ENCODE measurements at places on chromosomes 5 and 9.

- no peak for DNase-seq
Observed at GRCh38 chr5:111719773-111720172, 37.2 kb downstream of the NREP start.

DNA sequence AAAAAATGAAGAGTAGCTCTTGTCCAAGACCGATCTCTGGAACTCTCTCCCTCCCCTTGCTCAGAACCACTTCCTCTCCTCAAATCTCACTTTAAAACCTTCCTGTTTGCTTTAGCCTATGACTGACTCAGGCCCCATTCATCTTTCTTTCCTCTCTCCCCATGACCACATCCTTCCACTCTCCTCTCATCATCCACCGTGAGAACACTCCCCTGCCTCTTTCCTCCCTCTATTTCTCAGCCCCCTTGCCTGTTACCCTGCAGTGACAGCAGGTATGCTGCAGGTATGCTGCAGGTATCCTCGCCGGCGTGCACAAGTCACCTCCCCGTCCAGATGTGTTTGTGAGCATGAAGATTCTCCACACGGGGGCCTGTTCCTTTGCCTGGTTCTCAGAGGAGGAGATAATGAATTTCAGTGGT lies 505.3 kb downstream of the CCDC171 start:
- DNase-seq = no peak

DNA sequence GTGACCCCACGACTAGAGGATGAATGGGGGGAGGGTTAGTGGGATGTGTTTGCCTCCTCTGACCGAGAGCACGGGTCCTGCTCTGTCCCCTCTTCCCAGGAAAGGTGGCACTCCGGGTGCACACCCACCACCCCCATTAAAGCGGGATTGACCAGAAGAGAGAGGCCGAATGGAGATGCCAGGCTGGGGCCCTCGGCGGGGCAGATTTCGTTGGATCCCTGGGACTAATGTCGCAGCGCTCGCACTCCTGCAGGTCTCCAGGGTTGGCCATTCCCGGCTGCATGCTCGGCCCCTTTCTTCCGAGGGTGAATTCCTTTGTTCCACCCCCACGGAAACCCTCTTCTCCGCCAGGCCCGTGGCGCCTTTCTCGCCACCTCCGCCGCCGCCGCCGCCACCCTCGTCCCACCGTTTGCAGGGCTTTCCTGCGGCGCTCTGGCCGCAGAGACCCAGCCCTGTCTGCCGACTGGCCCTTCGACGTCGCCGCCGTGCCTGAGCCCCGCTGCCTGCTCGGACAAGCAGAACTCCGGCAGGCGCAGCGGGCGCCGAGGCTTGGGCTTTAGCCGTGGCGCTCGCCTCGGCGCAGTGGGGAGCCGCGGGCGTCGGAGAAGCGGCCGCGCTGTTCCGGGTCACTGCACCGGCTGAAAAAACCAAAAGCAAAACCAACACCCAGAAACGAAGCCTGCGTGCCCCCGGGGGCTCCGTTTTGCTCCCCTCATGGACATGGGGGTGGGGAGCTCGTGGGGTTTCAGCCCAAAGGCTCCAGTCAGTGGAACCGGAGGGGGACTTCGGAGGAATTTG lies 11.8 kb downstream of the LMX1B start:
- no peak for DNase-seq

- no peak for DNase-seq
Observed at GRCh38 chr5:114898602-114899001, 271.1 kb downstream of the TRIM36 start.

- no peak for DNase-seq
Observed at GRCh38 chr9:74555565-74555964, 58.4 kb downstream of the RORB start.

DNA sequence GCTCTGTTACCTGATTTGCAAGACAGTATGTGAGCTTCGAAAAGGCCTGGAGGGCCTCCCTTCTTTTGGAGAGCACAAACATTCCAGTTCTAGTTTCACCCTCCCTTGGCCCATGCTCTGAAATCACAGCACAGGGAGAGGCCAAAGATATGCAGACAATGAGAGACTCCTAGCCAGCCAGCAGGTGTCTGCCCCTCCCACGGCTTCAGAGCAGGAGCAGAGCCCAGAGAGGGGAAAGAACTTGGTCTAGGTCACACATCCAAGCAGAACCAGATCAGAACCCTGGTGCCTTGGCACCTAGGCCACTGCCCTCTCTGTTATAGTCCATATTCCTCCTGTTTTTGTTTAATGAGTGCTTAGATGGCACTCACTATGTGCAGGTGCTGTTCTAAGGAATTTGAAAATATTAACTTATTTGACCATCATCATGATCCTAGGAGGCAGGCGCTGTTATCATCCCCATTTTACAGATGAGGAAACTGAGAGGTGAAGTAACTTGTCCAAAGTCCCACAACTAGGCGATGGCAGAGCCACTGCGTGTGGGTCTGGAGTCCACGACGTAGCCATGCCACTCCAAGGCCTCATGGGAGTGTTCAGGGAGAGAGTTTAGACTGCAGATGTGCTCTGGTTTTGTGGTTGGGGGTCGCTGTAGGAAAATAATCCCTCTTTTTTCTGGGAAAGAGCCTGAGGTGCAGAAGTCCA lies 27.2 kb downstream of the TMOD1 start:
- DNase-seq = no peak

DNA sequence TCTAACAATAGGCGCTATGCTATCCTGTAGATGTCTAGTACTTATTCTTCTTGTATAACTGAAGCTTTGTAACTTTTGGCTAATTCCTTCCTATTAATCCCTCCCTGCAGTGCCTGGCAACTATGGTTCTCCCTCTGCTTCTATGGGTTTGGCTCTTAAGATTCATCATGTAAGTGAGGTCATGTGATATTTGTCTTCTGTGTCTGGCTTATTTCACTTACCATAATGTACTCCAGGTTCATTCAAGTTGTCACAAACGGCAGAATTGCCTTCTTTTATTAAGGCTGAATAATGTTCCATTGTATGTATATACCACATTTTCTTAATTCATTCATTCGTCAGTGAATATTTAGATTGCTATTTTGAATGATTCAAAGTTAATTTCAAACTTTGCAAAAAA lies 149.9 kb upstream of the GAS1 start:
- DNase-seq = no peak

DNA sequence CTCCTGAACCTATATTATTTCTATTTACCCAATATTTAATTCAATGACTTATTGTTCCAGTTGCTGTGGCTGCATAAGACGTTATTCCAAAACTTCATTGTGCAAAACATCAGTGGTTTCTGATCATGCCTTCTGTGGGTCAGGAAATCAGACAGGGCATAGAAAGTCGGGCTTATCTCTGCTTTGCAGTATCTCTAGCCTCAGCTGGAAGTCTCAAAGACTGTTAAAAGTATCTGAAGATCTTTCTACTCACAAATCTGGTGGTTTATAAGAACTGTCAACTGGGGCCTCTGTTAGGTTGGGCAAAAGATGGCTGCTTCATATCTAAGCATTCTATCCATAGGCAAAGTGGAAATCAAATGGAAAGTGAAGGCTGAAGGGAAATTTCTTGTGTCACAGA lies 687.7 kb upstream of the ARRDC3 start:
- DNase-seq = no peak

DNA sequence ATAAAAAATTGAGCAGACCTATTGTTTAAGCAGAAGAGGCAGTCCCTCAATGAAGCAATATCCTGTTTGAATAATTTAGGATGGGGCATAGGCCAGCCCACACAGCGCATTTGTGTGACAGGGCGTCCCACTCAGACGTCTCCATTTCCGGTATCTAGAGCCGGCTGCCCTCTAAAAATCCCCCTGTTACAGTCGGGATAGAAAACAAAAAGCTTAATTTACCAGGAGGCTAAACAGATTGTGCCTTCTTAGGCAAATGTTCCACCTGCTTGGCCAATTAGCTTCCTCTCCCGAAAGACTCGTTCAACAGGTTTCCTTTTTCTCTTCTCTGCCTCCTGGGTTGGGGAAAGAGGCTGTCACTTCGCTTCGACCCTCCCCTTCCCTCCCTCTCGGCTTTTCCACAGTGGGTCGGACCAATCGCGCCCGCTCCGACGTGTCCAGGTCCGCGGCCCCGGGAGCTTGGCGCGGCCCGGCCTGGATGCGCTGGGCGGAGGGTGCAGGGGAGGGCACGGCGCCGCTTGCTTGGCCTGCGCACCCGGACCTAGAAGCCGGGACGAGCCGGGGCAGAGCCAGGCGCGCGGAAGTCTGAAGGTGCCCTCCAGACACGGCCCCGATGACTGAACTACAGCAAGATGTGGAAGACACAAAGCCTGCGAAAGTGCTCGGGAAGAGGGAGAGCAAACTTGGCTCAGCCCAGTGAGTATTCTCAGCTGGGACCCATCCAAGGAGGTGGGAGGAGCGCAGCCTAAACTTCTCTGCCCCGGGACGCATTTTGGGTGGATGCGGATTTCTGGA lies at the start of gene GRAMD2B:
Gene GRAMD2B, plus strand, starts transcription at position 416 of the 795 bp plus-strand sequence. Its CDS starts 198 bp downstream, at position 614.
- DNase-seq = peak; percentile 52

GRCh38 chr9:135665795-135666189 lies 2.7 kb downstream of the LCN9 start:
- no peak for DNase-seq

DNA sequence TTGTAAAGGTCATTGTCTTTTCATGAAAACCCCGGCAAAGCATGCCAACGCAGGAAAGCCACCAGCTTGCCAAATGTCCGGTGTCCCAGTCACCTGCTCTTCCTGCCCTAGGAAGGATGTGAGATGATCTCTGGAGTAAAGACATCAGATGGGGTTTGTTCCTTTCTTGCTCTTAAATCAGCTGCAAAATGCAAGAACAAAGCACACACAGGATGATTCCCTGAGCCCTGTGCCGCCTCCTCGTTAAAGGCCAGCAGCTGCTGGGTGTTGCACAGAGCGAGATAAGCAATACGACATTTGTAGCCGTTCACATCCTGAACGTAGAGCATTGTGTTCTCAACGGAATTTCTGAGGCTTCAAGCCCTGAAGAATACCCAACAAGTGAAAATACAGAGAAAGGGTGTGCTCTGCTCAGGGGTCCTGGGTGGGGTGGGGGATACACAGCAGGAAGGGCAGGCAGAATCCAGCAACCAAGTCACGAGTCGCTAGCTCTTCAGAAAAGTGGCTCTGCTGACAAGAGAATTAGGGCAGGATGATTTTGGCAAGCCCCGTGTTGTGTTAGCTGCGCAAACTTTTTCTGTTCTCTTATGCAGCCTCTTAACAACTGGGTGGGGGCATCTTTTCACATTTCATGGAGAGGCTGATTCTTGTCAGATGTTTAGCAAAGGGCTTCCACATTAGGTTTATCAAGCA lies 229.2 kb upstream of the MAP3K1 start:
- no peak for DNase-seq

DNA sequence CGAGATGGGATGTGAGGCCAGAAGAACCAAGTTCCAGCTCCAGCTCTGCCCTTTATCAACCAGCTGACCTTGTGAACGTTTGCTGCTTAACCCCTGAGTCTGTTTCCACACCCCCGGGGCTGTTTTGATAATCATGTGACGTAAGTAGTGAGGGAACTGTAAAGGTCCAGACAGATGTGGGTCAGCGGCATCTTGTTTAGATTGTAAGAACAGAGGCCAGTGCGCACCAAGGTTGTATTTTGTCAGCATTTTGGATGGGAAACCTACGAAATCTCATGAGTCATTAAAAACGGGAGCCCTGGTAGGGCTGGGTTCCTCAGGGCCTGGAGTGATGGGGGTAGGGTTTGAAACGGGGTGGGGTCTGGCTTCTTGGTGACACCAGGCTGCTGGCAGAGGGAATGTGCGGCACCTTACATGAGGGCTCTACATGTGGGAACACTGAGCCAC lies 13.8 kb upstream of the COL15A1 start:
- DNase-seq = no peak

DNA sequence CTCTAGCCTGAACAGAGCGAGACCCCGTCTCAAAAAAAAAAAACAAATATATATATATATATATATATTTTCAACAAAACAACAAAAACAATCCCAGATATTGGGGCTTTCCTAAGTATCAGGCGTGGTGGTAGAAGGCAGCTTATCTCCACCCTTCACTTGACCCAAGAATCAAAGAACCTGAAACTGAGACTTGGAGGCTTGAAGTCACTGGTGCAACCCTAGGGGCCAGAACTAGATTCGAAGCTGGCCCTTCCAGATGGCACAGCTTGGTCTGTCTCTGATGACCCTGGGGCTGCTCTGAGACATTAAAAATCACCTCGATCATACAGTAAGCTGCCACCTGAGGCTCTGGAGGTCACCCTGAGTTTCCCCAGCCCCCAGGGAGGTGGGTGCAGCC lies 1.3 kb upstream of the KCNMB1 start:
- no peak for DNase-seq

DNA sequence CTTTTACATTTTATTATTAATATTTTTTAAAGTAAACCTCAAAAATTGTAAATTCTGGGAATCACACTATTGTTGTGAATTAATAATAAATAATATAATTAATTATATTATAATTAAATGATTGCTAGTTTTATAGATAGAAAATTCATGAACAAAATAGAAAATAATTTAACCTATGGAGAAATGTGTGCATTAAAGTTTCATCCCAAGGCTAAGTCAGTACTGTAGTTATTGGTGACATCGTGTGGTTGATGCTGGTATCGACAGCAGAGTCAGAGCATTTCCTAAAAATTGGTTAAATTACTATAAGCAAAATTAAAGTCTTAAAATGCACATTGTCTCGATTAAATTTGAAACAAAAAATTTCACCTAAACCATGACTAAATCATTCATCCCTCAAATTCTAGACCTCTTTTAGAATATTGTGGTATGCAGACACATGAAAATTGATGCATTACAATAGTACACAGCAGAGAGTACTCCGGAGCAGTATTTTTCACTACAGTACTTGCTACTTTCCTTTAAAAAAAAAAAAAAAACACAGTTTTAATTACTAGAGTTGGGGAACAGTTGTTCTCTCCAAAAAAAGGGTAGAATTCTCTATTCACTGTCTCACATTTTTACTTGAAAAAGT lies 73.9 kb downstream of the RORB start:
- DNase-seq = no peak

- DNase-seq = no peak
Observed at GRCh38 chr9:68983008-68983411, 30.9 kb downstream of the PRKACG start.

DNA sequence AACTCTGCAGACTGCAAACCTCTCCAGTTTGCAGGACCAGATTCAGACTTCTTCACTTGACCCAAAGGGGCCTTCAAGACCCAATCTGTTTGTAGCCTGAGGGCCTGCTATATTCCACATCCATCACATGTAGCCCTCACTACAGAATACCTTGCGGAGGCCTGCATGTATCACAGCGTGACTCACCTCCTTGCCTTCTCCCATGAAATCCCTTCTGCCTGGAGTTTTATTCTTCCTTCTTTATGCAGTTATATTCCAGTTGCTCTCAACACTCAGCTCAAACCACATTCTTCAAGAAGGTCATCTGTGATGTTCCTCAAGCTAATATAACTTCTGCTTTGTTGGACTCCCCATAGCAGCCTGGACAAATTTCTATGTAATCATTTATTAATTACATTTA lies 198.5 kb upstream of the PTGER4 start:
- no peak for DNase-seq

GRCh38 chr9:106039151-106039935 lies 345.0 kb downstream of the TMEM38B start:
- no peak for DNase-seq

GRCh38 chr9:84238652-84239051 lies 101.9 kb downstream of the SLC28A3 start:
- no peak for DNase-seq

GRCh38 chr5:54915466-54916027 lies 69.8 kb downstream of the ESM1 start:
- no peak for DNase-seq

- peak; percentile 66 for DNase-seq
Observed at GRCh38 chr9:137406876-137407589, 15.9 kb downstream of the EXD3 start.
